ENCODE measurements at places on chromosomes 7 and 10.

DNA sequence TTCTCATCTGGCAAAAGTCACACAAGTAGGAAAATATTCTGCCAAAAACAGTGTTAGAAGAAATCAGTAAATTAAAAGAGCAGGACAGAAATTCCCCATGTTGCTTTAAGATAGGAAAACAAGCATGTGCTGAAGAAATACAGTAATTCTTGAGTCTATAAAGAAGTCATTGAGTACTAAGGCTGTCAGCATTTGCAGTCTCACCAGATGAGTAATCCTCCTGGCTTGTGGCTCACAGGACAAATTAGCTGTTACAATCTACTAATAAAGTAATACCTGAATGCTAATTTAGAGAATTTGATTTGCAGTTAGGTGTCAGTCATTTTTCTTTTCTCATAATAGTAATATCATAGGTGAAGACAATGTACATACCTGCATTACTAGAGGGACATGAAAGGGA is 1158.9 kb upstream of the CELF2 start:
- DNase-seq = no peak

DNA sequence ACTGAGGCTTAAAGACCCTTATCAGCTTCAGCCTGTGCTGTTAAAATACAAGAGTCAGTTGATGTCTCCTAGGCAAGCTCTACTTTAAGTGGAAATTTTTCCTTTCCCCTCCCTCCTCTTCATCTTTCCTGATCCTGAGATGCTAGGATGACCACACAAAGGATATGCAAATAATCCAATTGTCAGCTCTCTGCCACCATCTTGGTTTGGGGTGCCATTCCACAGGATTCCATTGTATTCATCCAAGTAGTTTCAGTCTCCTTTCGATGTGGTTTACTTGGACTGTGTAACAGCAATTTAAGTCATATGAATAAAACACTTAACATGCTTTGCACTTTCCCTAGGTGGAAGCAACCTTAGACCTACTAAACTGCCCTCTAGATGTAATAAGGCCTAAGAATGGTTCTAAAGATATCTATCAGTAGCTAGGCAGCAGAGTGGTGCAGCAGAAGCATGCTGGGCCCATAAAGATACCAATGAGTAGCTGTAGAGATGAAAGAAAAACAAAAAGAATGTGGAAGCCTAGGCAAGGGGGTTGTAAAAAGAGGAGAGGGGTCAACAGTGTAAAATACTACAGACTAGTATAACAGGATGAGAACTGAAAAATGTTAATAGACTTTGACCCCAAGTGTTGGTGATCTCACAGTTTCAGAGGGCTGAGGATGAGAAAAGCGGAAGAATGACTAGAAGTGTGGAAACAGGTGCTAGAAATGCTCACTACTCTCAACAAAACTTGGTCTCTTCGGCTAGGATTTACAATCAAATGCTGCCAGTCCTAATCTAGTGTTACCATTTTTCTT is 2.4 kb upstream of the CFAP69 start:
- DNase-seq = no peak

DNA sequence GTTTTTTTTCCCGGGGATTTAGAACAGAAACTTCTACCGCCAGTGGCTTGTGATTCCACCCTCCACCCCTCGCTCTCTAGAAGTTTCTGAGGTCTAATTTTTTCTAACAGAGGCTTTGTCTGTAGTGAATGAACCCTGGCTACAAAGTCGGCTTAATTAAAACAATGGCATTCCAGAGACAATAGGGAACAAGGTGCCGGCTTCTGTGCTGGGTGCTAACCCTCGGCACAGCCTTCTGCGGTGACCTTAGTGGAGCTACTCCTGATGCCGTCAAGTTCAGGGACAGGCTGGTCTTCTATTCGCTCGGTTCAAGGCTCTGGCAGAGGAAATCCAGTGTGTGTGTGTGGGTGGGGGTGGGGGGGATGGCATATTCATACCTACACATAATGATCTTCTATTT is 32.1 kb upstream of the ENO4 start:
- no peak for DNase-seq

DNA sequence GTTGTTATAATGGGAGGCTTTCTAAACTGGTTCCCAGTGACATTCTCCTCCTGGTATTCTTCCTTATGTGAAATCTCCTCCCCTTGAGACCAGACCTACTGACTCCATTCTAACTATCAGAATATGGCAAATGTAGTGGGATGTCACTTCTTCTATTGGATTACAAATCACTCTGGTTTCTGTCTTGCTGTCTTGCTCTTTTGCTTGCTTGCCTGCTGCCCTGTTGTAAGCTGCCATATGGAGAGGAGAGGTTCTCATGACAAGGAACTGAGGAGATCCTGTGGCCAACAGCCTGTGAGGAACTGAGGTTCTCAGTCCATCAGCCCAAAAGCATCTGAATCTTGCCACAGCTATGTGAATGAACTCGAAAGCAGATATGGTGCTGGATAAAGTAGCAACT is 4.7 kb upstream of the NRCAM start:
- no peak for DNase-seq

- no peak for DNase-seq
Observed at GRCh38 chr7:141679014-141679413, 23.0 kb downstream of the DENND11 start.

GRCh38 chr7:131111081-131111576 is 216.5 kb upstream of the MKLN1 start:
- DNase-seq = peak; percentile 32

DNA sequence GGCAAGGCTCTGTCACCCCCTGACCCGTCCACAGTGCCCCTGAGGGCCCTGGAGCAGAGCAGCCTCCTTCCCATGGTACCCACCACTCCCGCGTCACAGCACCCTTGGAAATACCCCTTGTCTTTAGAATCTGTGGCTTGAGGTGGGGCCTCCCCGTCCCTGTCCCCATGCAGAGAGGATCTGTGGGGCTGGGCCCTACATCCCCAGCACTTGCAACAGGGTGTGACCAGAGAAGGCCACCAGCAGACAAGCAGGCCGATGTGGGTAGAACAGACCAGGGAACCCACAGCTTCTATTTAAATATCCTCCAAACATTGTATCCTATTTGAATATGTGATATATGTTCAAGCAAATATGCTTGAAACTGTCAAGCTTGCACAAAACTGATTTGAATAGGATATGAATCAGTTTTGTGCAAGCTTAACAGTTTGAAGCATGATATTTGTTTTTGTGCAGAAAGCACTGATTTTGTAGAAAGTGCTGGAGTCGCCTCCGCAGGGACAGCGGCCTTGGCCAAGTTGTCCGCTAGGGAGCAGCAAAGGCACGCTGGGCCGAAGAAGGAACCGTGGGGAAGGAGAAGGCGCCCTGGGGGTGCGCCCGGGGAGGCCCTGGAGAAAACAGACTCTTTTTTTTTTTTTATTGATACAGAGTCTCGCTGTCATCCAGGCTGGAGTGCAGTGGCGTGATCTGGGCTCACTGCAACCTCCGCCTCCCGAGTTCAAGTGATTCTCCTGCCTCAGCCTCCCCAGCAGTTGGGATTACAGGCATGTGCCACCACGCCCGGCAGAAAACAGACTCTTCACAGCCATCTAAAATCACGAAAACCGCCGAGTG is 2.2 kb downstream of the CFAP46 start:
- DNase-seq = peak; percentile 27

DNA sequence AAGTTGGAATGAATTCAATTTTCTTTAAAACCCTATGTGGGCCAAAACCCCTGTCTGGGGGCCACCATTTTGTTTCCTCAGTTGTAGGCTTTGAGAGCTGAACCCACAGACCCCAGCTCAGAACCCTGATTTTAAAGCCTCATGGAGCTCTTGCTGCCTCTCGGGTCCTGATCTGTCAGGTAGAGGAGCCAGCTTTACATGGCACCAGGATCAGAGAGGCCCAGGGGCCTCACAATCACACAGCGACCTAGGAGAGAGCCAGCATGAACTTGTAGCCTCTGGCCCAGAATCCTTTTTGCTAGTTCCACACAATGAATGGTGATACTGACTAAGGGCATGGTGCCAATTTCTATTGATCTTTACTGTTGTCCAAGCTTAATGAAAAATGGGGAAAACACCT is 84.3 kb upstream of the SORCS3 start:
- DNase-seq = no peak

- peak; percentile 62 for DNase-seq
Observed at GRCh38 chr7:82263920-82264782, 179.4 kb downstream of the CACNA2D1 start.

GRCh38 chr10:26821699-26822570 is 38.8 kb downstream of the ABI1 start:
- DNase-seq = no peak

- no peak for DNase-seq
Observed at GRCh38 chr10:120972259-120972658, 121.1 kb downstream of the WDR11 start.

DNA sequence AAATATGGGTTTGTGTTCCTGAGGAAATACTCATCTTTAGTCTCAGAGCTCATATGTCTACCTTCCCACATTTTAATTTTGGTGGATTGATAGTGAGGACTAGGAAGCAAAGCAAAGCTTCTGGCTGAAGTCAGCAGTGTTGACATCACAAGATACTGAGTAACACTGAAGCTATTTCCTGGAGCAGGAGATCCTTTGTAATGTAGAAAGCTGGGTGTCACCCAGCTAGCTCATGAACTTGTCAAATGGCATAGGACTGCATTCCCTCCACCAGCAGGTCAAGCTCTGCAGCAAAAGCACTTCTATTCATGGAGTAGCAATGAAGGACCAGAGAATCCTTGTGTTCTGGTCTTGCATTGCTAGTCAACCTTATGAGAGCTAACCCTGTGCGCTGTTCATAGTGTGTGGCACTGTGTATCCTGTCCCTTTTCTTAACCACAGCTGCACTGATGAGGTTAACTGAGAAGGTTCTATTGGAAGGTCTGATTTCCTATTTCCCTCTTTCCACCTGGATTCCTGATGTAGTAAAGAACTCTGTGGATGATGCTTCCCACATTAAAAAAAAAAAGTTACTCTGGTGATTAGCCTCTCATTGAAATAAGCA is 94.8 kb upstream of the ZNF804B start:
- DNase-seq = no peak

DNA sequence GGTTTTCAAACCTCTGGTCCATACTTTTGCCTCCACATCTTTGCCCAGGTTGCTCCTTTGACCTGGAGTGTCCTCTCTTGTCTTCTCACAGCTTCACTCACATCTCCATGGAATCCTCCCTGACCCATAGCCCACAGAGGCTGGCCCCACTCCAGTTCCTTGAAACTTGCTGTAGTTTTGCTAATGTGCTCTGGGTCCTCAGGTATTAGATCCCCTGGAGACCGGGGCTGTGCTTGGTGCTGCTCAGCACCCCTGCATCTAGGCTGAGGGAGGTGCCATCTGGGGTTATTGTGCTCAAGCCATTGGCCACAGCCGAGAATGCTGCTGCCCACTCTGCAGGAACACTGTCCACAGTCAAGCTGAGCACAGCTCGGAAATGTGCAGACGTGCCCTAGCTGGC is 16.5 kb downstream of the KNDC1 start:
- DNase-seq = no peak

GRCh38 chr7:3961857-3962503 is 660.9 kb downstream of the SDK1 start:
- DNase-seq = no peak

GRCh38 chr7:24756545-24757352 is 515 bp downstream of the GSDME start:
- no peak for DNase-seq

DNA sequence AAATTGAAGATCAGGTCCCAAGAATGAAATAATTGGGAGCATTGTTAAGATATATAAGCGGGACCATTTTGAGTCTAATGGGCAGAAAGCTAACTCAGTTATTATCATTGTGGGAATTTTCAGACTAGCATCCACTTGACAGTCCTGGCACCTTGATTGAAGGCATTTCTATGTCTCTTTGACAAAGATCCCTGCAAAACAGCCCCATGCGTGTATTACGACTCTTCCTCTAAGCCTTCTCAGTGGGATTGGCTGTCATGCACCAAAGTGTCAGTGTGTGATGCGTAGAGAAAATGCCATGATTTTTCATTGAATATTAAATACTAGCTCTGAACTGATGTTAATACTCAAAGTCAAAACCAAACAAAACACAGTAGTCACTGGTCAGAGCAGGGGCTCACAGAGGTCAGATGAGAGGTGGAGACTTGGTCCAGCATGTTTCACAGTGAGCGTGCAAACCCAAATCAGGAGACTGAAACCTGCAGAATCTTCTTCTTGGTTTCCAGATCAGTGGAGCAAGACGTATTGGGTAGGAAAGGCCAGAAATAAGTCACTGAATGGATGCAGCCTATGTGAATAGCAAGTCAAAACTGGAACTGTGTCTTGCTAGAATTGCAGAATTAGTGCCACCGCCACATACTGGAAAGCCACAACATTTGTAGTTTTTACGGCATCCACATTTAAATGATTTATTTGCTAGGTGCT is 303.6 kb upstream of the AKR1E2 start:
- DNase-seq = no peak

Measured in NCI-H1436 (cell line).